ENCODE measurements at places on chromosomes 16 and 17.

DNA sequence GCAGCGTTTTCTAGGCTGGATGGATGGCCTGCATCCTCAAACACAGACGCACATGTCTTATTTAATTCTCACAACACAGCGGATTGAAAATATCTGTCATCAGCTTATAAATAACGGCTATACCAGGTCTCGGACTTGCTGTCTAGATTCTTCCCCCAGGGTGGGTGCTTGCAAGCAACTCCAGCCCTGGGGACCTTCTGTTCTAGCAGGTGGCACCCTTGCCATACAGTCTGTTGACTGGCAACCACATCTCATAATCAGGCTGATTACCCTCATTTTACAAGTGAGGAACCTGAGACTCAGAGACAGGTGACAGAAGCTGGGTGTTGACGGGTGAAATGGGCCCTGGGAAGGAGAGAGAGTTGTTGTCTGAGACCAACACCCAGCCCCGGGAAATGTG is 16.2 kb upstream of the SEZ6 start:
- DNase-seq, result no peak

- no peak for DNase-seq
These were observed at the start of gene HIGD1B for GRCh38 chr17:44847586-44847985. HIGD1B (plus strand) TSS chr17:44847883; CDS start chr17:44848153, 270 bp downstream.

- DNase-seq, result no peak
These were observed 897 bp upstream of the CYGB start for GRCh38 chr17:76538281-76538931.

DNA sequence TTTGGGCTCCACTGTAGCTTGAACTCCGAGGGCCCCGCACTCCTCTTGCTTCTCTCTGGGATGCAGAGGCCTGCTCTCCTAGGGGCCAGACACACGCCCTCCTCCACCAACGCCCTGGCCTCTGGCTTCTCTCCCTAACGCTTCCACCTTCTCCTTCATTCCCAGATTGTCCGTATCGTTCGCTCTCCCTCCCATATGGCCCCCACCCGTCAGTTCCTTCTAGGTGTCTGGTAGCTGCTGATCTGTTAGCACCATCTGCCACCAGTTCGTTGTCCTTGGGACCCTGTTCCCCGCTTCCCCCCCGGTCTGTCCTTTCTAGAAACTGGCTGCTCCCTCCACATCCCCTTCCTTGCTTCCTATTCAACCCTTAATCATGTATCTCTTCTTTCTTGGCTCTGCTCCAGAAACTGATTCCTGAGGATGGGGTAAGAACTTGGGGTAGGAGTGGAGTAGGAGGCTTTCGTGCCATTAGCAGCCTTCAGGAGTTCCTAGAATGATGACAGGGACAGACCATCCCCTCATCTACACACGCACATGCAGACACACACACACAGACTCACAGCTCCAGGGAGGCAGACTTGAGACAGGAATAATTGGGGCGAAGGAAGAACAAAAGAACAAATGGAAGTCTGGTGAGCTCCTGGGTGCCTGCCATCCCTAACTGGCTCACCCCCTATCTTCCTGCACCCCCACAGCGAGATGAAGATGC is 4.3 kb downstream of the ATP1B2 start:
- DNase-seq, result no peak

DNA sequence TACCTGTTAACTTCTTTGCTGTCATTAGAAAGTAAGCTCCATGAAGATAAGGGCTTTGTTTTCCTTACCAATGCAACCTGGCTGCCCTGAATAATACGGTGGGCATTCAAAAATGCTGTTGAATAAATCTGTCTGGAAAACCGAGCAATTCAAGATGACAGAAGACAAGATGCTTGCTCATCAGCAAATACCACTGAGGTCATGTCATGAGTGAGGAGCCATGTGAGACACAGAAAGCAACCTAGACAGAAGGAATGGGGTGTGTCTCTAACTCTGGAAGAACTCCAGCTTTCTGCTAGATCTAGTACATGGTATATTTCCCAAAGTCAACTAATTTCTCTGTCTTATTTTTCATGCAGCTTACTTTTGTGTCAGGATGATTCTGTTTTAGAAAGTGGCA is 64.2 kb downstream of the STH start:
- DNase-seq, result no peak

GRCh38 chr17:69540356-69540755 is 125.9 kb downstream of the MAP2K6 start:
- no peak for DNase-seq

DNA sequence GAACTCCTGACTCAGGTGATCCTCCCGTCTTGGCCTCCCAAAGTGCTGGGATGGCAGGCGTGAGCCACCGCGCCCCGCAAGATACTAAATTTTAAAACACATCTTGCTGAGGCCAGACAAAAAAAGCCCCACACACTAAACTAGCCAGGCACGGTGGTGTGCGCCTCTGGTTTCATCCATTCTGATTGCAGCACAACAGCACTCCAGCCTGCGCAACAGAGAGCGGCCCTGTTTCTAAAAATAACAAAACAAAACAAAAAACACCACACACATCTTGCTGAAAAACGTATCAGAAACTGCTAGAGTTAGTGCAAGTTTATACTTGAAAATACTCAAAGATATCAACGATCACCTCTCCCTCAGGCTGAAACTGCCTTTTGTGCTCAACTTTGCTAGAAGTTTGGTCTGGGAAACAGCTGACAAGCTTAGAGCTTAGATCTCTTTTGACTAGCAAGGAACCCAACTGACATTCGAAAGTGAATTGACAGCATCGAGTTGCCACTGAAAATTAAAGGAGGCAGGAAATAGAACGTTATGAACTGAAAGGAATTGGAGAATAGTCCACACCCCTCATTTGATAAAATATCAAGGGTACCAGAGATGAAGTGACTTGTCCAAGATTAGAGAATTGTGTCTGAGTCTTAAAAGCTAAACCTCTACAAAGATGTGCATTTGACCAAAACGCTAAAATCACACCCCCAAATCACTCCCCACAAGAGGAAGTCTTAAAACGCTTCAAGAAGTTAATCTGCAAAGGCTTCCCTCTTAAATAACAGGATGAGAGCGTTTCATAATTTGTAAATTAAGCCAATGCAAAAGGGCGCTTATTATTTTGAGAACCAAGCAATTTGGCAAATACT is 908 bp downstream of the COG4 start:
- DNase-seq, result no peak

GRCh38 chr17:64229815-64230728 is 33.0 kb downstream of the TEX2 start:
- DNase-seq, result no peak

GRCh38 chr17:80760511-80760911 is 215.9 kb downstream of the RPTOR start:
- no peak for DNase-seq

DNA sequence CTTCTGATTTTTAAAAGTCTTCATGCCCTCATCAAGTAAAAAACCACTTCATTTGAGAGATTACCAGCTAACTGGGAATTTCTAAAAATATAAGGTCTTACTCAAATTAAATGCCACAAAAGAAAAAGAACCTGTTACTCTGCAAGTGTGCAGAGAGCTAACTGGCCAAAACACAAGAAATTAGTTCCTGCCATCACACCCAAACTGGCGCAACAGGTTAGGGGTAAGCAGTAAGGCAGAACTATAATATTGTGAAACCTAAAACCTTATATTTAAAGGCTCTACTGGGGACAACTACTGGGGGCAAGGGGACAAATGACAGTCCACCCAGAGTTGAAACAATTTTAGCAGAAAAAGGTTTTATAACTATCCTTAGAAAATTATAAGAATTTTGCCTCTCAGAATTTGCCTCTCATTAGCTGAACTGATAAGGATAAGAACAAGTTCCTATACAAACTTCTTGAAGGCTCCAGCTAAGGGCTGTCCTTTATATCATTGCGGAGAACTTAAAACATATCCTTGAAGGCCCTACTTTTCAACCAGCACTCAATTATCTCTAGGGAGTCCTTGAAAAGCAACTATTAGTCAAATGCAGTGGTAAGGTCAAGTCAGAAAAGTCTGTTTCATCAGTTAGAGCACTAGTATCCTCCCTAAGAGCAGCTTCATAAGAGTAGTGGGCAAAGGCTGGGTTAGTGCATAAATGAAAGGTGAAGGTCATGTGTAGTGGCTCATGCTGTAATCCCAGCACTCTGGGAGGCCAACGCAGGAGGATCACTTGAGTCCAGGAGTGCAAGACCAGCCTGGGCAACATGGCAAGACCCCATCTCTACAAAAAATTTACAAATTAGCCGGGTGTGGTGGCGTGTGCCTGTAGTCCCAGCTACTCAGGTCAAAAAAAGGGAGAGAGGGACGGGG is 31.5 kb downstream of the SMURF2 start:
- no peak for DNase-seq

GRCh38 chr17:7858522-7858810 is 663 bp downstream of the CYB5D1 start:
- DNase-seq, result no peak

DNA sequence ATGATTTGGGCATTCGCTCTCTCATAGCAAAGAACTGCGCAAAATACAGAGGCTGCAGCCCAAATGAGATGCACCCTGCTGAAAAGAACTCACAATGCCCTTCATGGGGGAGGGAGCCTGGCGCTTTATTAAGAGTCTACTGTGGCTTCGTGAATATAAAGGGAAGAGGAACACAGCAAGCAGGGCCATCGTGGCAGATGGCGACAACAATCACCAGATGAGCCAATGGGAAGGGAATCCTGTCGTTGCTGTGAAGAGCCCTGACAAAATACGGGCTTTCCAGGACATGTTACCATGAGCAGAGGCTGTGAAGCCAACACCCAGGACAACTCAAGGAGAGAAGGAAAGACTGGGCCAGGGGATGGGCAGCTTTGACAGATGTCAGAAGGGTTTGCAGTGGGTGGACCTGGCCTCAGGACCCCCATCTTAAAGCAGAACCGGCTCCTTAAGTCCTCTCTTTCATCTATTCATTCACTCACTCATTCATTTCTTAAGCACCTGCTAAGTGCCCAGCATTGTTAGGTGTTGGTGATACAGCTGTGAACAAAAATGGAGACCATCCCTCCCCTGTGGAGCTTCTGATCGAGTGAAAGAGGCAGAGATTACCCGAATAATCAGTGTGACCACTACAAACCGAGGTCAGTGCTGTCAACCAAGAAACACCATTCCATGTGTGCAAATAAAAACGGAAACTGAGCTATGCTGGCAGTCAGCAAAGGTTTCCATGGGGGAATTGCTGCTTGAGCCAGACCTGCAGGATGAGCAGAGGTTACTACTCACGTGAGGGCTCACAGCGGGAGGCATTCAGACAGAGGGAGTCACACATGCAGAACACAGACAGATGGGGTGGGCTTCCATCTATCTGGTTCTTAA is 125.8 kb downstream of the DYNLRB2 start:
- no peak for DNase-seq

DNA sequence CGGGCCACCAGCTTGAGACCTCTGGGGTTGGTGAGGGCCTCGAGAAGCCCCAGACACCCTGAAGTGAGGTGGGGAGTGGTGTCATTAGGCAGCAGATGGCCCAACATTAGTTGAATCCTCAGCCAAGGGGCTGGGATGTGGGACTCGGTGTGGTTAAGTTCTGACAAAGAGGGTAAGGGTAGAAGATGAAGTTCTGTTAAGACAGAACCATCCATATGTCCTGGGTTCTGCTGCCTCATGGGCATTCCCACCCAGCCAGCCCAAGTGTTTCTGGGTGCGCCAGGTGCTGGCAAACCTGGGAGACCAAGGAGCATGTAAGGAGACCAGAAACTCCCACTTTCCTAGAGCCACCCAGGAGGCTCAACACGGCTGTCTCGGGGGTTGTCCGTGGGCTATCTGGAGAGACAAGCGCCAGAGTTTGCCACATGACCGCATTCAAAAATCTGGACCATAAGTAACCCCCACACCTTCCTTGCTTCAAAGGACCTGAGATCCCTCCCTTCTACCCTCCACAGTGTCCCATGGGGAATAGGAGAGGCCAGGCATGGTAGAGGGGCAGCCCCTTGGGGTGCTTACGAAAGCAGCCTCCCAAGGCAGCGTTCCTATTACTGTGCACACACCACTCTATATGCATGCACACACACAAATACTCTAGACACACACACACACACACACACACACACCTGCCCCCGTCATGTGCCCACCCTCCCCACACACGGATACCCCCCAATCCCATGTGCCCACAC is 128.7 kb downstream of the C16orf78 start:
- no peak for DNase-seq

GRCh38 chr16:77780378-77780837 is 8.0 kb upstream of the VAT1L start:
- DNase-seq, result no peak

DNA sequence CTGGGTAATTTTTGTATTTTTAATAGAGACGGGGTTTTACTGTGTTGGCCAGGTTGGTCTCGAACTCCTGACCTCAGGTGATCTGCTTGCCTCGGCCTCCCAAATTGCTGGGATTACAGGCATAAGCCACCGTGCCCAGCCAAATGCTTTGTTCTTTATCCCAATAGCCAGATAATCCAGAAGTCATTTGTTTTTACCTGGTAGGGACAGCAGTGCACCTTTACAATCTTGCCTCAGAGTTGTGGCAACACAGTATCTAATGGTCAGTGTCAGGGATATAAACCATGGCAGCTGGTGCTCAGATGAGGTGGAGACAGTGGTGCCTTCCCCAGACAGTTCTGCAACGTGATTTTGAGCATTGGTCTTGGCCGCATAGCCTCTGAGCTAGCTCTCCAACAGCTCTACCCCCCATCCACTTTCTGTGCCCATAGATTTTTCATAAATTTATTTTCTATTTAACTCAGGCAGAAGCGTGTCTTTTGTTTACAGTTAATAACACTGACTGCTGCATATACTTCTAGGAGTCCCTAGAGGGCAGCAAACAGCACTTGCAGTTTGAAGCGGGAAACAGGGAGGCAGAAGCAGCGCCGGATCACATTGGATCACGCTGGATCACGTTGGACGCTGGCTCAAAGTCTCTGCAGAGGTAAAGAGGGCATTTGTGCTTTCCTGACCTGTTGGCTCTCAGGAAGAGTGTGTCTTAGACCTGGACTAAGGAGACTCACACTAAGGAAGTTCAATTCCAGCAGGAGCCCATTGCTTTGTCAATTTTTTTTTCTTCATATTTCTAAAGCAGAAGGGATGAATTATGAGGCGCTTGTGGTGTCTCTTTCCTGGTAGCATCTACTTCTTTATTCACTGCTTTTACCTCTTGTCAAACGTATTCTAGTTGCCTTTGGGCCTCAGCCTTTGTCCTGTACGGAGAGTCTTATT is 5.1 kb upstream of the GGT6 start:
- DNase-seq, result no peak

DNA sequence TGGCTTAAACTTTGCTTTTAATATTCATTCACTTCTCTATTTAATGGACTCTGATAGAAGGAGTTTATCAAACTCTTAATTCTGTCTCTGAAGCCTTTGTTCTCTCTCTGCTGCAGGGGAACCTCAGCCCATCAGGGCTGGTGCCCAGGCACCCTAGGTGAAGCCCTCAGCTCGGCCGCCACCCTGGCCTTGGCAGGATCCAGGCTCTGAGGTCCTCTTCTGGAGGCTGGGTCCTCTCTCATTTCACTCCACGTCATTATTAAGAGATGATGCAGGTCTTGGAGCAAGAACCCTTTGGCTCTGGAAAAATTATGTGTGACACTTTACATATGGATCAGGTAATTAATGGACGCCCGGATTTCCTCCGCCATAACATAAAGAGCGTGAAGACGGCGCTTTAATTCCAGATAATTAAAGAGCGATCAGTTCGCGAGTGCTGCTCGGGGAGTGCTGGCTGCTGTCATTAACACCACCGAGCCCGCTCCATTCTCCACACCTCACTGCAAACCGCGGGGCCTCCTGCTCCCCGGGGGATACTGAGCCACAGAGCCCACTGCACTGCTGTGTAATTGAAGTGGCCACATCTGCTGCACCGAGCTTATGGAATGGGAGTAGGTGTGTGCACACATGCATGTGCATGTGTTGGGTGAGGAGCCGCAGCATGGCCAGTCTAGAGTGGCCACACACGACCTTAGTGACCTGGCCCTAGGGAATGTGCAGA is 259.4 kb upstream of the TNRC6C start:
- no peak for DNase-seq

GRCh38 chr17:48056246-48056745 is 8.1 kb downstream of the NFE2L1 start:
- DNase-seq, result no peak

Measured in thoracic aorta (tissue), 2 donors.